Hematopoietic multipotent progenitor cell (in vitro differentiated cells): ENCODE measurements at places on chromosomes 3 and 15. TPM values are rescaled to one million over a fixed set of nuclear protein-coding genes. Genes with fewer than 3 reads are reported as not detected.

CRTC3 gene
- 17.2 TPM for total RNA-seq

ECE2 gene
- not detected for total RNA-seq

INSYN1 gene
- not detected for total RNA-seq

IQCF5 gene
- 0.27 TPM for total RNA-seq

MAGEF1 gene
- 18.9 TPM for total RNA-seq

DZIP1L gene
- 7.3 TPM for total RNA-seq

TM2D3 gene
- total RNA-seq: 45.0 TPM
